ENCODE measurements at places on chromosomes 3 and 15.

GRCh38 chr3:124384527-124384926, 345.7 kb upstream of the UMPS start:
- DNase-seq, result no peak

GRCh38 chr15:84752700-84753099, 4.3 kb downstream of the ZNF592 start:
- DNase-seq, result no peak

DNA sequence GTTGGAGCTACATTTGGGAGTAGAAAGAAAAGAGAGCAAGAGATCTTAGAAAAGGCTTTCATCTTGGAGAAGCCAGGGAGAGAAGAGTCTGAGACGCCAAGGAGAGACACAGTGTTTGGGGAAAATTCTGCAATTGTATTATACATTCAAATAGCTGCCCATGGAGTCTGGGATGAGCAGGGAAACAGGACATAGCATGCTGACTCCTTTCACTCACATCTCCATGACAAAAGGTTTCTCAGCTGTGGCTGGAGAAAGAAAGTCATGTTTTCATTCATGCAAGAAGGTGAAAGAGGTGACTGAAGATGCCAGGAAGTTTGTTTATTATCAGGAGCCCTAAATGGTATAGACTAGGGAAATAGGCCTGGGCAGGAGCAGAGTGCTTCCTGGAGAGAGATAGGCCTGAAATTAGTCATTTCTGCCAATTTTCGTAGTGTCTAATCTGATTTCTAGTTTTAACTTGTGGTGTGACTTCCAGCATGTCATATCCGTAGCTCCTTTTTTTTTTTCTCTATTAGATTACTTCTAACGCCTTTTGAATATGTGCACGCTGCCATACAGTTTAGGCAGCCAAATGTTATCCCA, 34.1 kb downstream of the ACP3 start:
- DNase-seq, result no peak

- DNase-seq, result no peak
These were observed 47.6 kb downstream of the SLMAP start for GRCh38 chr3:57803647-57804081.

DNA sequence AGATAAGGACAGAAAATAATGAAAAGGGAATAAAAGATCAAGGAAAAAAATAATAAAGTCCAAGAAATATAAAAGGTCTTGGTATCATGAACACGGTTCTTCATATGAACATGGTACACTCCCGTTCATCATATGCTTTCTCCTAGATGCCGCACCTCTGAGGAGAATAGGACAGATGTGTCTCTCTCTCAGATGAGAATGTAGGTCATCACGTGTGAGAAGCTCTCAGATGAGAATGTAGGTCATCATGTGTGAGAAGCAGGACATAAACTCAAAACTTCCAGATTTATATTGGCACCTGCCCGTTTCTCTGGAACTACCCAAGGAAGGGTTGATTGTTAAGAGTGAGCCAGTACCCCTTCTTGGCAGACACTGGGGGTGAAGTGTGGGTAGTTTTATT, 29.9 kb upstream of the IQCF6 start:
- peak; percentile 4 for DNase-seq

- peak; percentile 6 for DNase-seq
These were observed 47.0 kb upstream of the SELENOK start for GRCh38 chr3:53938645-53939044.

DNA sequence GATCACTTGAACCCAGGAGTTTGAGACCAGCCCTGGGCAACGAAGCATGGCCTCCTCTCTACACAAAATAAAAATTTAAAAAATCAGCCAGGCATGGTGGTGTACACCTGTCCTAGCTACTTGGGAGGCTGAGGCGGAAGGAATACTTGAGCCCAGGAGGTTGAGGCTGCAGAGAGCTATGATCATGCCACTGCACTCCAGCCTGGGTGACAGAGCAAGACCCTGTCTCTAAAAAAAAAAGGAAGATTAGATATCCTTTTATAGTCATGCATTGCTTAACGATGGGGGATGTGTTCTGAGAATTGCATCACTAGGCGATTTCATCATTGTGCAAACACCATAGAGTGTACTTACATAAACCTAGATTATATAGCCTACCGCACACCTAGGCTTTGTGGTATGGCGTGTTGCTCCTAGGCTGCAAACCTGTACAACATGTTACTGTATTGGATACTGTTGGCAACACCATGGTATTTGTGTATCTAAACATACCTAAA, 12.6 kb downstream of the ALAS1 start:
- DNase-seq, result no peak

DNA sequence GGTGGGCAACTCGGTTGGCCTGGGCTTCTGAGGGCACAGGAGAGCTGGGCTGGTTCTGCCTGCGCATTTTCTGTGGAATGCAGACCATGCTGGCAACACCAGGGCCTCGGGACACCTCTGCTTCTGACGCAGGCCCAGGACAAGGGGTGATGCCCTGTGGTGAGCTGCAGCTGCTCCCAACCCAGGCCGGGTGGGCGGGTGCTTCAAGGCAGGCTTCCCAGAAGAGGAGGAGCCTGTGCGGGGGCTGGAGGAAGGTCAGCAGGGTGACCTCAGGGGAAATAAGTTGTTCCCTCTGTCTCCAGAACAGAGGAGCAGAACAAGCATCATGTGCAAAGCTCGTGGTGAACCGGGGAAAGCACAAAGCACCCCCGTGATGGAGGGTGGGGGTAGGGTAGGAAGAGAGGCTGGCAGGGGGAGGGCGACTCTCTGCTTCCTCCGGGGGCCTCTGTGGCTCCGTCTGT, 11.0 kb upstream of the PLXNA1 start:
- DNase-seq, result no peak

DNA sequence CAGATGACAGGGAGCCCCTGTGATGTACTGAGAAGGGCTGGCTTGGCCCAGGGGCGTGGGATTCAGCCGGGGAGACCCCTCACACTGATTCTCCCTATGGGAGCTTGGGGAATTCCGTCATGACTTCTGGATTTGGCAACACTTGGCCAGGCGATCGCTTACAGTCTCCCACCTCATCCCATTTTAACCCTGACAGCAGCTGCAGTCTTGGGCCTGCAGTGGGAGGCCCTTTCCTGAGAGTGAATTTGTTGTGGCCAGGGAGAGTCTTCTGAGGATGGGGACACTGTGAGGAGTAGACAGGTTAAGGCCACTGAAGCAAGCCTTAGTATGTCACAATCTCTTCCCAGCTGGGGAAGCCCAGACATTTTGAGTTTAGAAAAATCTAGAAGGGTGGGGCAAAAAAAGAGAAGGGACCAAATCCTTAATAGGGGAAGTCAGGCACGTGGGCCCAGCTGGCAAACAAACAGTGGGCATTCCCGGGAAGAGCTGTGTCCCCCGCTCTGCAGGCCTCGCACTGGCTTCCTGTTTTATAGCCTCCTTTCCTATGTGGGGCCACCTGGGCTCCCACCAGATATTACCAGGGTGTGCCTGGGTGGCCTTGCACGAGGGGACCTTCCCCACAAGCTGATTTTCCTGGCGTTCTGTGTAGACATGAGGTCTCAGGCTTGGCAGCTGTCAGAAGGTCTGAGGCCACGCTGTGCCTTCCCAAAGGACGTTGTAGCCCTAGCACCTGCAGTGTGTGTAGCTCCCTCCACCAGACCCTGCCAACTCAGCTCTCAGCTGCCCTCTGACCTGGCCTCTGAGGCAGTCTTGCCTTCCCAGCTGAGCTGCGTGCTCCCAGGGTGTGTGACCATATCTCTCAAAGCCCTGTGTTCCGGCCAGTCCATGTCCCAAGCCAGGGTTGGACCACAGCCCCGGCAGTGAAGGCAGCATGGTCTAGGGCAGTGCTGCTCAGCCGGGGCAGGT, 64.5 kb downstream of the FEM1B start:
- DNase-seq, result no peak

DNA sequence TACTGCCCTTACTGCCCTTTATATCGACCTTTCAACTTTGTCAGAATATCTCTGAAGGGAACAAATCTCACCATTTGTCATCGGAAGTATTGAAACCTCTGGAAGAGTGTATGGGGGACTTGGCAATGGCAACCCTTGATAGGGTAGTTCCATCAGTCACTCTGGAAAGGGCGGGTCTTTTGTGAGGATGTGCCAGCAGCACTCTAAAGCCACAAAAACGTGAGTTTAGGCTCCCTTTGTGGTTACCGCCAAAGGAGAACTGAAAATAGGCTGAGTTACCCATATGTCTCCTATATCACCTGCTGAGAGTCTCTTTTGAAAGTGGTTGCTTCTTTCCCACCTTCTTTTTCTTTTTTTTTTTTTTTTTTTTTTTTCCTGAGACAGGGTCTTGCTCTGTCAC, 296.8 kb upstream of the CHRM5 start:
- no peak for DNase-seq

GRCh38 chr3:126166009-126166408, 14.4 kb downstream of the ALDH1L1 start:
- DNase-seq, result no peak

DNA sequence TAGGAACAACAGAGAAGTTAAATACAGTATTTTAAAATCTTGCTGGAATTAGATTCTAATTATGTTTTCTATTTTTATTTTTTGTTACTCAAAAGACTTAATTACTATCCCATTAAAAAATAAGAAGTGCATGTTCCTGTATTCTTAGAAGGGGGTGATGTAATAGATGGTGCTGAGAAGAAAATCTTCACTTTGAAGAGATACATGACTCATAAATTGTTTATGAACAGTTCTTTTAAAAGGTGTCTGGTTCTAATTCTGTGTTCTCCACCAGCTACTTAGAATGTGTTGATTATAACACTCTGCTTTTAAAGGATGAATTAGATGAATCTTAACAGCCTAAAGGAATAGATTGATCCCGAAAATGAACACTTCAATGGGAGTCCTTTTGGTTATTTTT, 8.2 kb downstream of the RCN2 start:
- DNase-seq, result no peak

GRCh38 chr15:75694241-75695182, 18.1 kb downstream of the CSPG4 start:
- DNase-seq, result no peak

DNA sequence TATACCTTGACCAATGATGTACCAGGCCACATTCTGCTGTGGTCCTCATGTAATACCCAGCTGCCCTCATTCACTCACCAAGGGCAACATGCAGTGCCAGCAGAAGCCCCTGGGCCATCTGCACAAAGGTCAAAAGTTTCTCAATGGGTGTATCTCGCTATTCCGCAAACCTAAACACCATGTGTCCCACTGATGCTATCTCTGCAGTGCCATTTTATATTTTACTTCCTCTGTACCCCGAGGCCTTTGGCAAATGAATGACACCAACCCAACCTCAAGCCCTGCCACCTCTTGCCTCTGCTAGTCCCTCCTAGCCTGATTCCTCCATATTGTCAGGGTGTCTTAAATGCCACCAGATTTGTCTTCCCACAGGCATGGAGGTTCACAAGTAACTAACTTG, 59.2 kb downstream of the AAGAB start:
- DNase-seq, result no peak

DNA sequence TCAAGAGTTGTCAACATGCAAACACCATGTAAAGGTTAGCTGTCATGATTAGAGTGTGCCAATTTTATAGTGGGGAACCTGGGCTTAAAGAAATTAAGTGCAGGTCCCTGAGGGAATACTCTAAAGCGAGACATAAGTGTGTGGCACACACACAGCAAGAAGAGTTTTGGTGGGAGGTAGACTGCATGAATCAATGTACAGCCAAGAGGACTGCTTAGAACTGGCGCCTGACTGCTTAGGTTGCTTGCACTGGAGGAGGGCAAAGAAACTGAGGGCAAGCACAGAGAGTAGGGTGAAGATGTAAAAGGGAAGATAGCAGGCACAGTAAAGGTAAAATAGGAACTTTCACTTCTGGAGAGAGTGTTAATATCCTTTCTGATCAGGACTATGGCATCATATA, 184.9 kb downstream of the SOX2 start:
- DNase-seq, result no peak

DNA sequence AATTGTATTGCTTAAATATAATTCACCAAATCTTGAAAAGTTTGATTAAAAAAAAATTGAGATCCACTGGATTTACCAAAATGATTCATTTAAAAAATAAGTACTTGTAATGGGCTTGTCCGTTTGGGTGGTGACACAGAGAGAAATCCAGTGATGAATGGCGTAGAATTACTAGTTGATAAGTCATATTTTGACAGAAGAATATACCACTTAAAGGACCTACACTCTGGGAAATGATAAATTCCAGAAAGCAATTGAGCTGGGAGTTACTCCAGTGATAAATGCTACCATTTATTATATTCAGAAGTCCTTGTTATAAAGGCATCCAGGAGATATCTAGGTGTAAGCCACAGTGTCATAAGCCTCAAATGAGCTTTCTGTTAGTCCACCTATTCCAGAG, 141.8 kb upstream of the CFAP20DC start:
- no peak for DNase-seq

- no peak for DNase-seq
These were observed 144.7 kb upstream of the ANKRD28 start for GRCh38 chr3:15942462-15942861.

DNA sequence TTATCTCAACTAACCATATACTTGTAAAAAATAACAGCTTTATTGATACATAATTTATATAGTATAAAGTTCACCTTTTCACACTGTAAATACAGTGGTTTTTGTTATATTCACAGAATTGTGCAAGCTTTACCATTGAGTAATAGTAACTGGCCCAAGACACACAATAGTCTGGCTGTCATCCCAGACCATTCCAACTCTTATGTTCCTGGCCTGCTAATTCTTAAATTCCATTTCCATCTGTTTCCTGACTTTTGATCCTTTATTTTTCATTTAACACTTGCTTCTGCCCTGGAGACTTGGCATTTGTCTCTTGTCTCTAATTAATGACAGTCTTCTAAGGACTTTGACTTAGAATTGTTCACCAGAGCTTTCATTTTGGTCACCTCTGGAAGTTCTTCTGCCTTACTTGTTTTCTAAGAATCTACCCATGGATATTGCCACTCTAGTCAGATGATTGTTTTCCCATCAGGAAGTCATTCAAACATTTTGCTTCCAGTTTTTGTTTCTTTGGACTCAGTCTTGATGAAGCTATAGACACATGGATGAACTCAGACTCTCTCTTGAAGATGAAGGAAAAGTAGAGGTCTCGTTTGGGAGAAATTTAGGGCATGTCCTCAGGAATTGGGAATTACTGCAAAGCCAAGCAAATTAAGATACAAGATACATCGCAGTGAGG, 27.2 kb upstream of the PLSCR4 start:
- DNase-seq, result no peak

GRCh38 chr3:124396339-124396950, 333.8 kb upstream of the UMPS start:
- DNase-seq, result no peak

DNA sequence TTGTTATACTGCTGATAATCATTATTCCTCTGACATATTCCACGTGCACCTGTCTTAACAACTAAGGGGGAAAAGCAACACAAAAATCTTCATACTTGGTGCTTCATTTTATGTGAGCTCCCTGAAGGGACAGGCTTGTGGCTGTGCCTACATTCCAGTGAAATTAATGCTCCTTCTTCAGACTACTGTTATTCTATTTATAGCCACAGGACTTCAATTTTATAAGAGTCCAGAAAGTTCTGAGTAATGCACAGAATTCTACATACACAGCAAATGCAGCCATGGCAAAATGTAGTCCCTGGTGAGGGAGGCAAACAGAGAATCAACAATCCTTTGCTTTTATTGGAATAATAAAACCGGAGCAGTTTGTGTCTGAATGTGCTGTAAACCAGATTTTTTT, 417.1 kb downstream of the RBMS3 start:
- DNase-seq, result no peak

Data from central memory CD4-positive, alpha-beta T cell (primary cell).